ENCODE measurements at places on chromosomes 6 and 20. TPM values are rescaled to one million over a fixed set of nuclear protein-coding genes. Genes with fewer than 3 reads are reported as not detected.

SCRT2 gene
- not detected for polyA plus RNA-seq

KCNK5 gene
- not detected for polyA plus RNA-seq

DNA sequence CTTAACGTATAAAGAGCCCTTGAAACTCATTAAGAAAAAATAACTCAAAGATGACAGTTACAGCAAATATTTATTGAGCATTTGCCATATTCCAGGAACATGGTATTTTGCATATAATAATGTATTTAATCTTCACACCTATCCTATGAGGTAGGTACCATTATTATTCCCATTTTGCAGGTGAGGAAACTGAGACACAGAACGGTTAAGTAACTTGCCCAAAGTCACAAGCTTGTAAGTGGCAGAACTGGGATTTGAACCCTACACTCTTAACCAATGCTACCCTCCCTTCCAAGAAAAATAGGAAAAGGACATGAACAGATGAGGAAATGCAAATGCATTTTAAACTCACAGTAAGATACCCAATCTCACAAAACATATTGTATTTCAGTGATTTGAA is 5.3 kb upstream of the UBE2V1 start:
- no peak for DNase-seq

- no peak for DNase-seq
Measured at GRCh38 chr6:134902074-134902861, 47.6 kb downstream of the ALDH8A1 start.

GRCh38 chr6:86192123-86192522 is 549.4 kb upstream of the SYNCRIP start:
- peak; percentile 15 for DNase-seq
